ENCODE measurements at places on chromosomes 16 and 17.

DNA sequence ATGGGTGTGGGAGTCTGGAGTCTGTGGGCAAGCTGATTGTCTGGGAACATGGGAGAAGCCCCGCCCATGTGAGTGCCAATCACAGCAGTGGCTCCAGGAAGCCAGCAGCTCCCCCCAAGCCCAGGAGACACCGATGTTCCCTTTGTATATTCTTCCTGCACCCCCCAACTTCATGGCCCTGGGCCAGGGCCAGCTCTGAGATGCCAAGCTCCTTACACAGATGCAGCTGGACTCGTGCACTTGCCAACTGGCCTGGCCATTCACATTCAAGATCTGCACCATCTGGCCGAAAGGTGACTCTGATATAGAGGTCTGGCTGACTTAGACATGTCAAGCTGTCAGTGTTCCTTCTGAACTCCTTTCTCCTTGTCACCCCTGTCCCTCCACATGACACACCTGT, 50.5 kb downstream of the CACNG5 start:
- no peak for DNase-seq

- DNase-seq: no peak
These were observed 107.1 kb upstream of the KCNJ16 start for GRCh38 chr17:69967910-69968411.

DNA sequence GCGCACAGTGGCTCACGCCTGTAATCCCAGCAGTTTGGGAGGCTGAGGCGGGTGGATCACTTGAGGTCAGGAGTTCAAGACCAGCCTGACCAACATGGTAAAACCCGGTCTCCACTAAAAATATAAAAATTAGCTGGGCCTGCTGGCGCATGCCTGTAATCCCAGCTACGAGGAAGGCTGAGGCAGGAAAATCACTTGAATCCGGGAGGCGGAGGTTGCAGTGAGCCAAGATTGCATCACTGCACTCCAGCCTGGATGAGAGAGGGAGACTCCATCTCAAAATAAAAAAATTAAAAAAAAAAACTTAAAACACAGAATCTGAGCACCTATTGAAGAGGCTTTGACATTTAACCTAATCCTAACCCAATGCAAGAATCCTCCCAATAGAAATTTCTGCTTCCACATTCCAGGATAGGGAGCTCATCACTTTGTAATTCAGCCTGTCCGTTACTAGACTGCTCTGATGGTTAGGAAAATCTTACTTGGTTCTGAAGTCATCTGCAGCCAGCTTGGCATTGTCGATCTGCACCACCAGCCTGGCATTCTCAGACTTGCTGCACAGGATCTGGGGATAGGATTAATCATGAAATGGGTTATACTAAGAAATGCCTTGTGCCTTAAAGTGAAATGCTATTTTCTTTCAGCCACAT, 2.1 kb downstream of the KRT33B start:
- no peak for DNase-seq

GRCh38 chr17:68205808-68206720, 41.8 kb upstream of the AMZ2 start:
- peak; percentile 65 for DNase-seq

DNA sequence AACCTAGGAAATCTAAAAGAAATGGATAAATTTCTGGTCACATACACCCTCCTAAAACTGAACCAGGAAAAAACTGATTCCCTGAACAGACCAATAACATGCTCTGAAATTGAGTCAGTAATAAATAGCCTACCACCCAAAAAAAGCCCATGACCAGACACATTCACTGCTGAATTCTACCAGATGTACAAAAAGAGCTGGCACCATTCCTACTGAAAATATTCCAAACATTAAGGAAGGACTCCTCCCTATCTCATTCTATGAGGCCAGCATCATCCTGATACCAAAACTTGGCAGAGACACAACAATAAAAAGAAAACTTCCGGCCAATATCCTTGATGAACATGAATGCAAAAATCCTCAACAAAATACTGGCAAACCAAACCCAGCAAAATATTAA, 52.9 kb downstream of the TTC19 start:
- DNase-seq: no peak

GRCh38 chr17:45889579-45889978, 4.8 kb upstream of the MAPT start:
- no peak for DNase-seq

DNA sequence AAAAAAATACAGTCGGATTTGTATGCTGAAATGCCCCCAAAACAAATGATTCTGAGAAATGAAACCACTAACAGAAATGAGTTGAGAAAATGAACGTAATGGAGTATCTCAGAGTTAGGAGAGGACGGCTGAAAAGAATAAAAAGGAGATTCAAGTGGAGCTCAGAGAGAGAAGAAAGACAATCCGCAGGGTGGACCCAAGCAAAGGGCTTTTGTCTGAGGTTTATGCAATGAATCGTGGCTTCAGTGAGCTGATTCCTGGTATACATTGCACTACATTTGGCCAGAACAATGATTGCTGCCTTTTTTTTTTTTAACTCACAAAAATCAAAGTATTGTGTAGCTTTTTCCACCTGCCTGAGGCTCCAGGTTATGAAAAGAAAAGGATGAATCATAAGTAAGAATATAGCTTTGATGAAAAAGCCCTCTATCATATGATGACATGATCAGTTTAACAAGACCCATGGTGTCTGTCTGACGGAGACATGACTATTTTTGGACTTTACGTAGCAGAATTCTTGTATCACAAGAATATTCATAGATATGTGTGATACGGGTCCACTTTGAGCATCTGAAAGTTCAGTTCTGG, 4.4 kb upstream of the MED9 start:
- DNase-seq: no peak

- no peak for DNase-seq
These were observed 3.8 kb downstream of the CMIP start for GRCh38 chr16:81448154-81449131.

- DNase-seq: no peak
These were observed 20.1 kb upstream of the MLYCD start for GRCh38 chr16:83878838-83879237.

- no peak for DNase-seq
These were observed 7.8 kb downstream of the NPRL3 start for GRCh38 chr16:130533-131173.

GRCh38 chr16:2473999-2474876, 689 bp upstream of the TBC1D24 start:
- peak; percentile 73 for DNase-seq

DNA sequence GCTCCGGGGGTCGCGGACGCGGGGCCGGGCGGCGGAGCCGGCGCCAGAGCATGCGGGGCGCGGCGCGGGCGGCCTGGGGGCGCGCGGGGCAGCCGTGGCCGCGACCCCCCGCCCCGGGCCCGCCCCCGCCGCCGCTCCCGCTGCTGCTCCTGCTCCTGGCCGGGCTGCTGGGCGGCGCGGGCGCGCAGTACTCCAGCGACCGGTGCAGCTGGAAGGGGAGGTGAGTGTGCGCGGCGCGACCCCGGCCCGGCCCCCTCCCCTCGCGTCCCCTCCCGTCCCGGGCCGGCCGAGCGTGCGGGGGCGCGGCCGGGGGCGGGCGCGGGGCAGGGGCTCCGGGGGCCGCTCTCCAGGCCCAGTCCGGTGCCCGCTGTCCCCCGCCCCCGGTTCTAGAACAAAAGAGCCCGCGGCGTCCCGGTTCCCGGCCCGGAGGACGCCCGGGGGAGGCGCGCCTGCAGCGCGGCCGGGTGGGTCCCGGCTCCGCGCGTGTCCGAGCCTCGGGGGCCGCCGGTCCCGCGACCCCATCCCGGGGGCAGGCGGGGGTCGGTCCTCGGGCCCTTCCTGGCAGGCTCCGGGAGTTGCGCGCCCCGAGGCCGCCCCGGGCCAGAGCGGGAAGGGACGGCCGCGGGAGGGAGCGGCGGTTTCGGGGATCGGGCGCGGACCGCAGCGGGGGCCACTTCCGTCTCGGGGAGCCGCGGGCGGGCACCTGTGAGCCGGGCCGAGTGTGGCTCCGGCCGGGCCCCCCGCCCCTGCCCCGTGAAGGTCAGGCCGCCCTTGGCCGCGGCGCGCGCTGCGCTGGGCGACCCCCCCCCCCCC, 563 bp downstream of the METRNL start:
- no peak for DNase-seq

DNA sequence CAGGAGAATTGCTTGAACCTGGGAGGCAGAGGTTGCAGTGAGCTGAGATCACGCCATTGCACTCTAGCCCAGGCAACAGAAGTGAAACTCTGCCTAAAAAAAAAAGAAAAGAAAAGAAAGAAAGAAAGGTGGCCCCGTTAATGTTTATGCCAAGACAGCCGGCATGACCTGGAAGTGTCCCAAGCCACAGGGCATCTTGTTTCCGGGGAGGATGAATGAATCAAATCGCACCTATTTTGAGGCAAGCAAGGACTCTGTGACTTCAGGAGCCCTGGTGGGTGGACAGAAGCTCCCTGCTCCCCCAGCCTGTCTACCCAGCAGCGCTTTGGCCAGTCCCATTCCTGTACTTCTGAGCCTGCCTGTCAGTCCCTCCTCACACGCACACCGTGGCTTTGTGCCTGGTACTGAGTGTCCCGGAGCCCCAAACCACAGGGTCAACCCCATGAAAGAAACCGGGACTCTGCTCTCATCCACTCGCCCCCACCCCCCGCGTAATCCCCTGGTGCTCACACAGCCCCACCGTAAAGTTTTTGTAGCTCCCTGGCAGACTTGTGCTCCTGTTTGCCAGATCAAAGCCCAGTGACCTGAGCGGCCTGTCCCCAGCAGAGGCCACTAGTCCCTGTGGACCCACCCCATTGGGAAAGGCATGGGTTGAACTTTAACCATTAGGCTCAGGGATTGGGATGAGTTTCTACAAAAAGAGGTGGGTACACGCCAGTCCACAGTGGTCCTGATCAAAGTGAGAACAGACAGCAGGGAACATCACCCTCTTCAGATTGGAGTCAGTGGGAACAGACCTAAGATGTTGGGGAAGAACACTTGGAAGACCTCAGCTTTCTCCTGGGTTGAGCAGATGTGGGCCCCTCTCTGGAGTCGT, 19.3 kb downstream of the CD2BP2 start:
- peak; percentile 56 for DNase-seq

GRCh38 chr16:27840311-27841060, 223.0 kb downstream of the GSG1L start:
- DNase-seq: no peak

- DNase-seq: no peak
These were observed 12.4 kb downstream of the TAC4 start for GRCh38 chr17:49835472-49835871.

DNA sequence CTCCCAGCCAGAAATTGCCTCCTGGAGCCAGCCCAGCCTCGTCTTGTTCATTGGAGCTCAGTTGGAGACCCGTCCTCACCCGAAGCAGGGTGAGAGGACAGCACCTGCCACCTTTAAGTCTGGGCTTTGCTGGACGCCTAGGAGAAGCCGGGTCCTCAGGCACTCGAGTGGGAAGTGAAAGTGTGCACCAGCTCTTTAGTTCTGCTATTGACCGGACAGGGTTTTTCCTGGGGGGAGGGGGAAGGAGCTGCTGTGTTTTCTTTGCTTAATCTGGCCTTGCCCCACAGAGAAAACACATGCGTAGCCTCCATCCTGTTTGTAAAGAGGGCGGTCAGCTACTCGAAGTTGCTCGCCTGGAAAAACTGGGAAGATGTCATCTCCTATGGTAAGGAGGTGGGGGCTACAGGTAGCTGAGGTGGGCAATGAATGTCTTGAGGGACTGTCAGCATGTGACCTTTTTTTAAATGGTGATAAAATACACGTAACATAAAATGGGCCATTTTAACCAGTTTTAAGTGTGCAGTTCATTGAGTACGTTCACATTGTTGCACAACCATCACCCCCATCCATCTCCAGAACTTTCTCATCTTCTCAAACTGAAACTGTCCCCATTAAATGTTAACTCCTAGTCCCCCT, 34.4 kb downstream of the CMIP start:
- no peak for DNase-seq

GRCh38 chr17:17666111-17666714, 15.0 kb upstream of the RAI1 start:
- no peak for DNase-seq

- no peak for DNase-seq
These were observed 30.9 kb downstream of the C17orf75 start for GRCh38 chr17:32311028-32311536.

DNA sequence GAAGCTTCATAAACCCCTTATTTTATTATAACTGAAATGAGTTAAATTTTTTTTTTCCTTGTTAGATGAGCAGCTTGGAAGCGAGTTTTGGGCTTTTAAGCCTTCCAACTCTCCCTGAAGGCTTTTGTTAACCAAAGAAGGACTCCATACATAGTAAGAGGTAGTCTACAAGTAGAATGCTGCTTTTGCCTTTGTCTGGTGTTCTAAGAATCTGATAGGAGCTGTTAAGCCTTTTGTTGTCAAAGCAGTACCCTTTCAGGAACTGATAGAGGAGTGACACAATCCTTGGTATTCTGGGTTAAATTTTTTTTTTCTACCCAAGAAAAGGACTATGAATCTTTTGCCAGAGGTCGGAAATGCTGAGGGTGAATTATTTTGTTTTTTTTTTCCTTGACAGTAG, 26.1 kb downstream of the MAP2K4 start:
- DNase-seq: no peak

- peak; percentile 72 for DNase-seq
These were observed 5.7 kb downstream of the OR4D2 start for GRCh38 chr17:58172369-58173071.

- DNase-seq: no peak
These were observed 94.0 kb upstream of the TNRC6C start for GRCh38 chr17:77864234-77865111.

GRCh38 chr16:84740596-84741116, 40.9 kb downstream of the USP10 start:
- DNase-seq: no peak
